ENCODE measurements at places on chromosomes 1 and 21. TPM values are rescaled to one million over a fixed set of nuclear protein-coding genes. Genes with fewer than 3 reads are reported as not detected.

XCL2 gene
- not detected for total RNA-seq

SPATA45 gene
- total RNA-seq, result not detected

TMOD4 gene
- not detected for total RNA-seq

PLA2G2F gene
- not detected for total RNA-seq

LCE1B gene
- not detected for total RNA-seq

SYT2 gene
- total RNA-seq, result not detected

GLIS1 gene
- under 0.01 TPM for total RNA-seq

BRDT gene
- total RNA-seq, result not detected

GJA8 gene
- total RNA-seq, result not detected

ADAMTS4 gene
- 15.8 TPM for total RNA-seq

PDZK1IP1 gene
- 0.13 TPM for total RNA-seq

CEP104 gene
- total RNA-seq, result 12.2 TPM

FAM72C gene
- total RNA-seq, result 0.38 TPM

NPR1 gene
- total RNA-seq, result 50.6 TPM

TMPRSS2 gene
- total RNA-seq, result not detected
